ENCODE measurements at places on chromosomes 1 and 21.

GRCh38 chr1:84078108-84078841, 65.8 kb upstream of the PRKACB start:
- peak; percentile 26 for DNase-seq

DNA sequence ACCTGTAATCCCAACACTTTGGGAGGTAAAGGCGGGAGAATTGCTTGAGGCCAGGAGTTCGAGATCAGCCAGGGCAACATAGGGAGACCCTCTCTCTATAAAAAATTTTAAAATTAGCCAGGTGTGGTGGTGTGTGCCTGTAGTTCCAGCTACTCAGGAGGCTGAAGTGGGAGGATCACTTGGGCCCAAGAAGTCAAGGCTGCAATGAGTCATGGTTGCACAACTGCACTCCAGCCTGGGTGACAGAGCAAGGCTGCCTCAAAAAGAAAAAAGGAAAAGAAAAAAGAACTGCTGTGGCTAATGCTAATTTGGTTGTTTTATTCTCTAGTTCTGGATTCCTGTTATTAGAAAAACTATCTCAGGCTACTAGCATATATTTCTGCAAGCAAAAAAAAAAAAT, 29.8 kb downstream of the DBT start:
- DNase-seq, result no peak

DNA sequence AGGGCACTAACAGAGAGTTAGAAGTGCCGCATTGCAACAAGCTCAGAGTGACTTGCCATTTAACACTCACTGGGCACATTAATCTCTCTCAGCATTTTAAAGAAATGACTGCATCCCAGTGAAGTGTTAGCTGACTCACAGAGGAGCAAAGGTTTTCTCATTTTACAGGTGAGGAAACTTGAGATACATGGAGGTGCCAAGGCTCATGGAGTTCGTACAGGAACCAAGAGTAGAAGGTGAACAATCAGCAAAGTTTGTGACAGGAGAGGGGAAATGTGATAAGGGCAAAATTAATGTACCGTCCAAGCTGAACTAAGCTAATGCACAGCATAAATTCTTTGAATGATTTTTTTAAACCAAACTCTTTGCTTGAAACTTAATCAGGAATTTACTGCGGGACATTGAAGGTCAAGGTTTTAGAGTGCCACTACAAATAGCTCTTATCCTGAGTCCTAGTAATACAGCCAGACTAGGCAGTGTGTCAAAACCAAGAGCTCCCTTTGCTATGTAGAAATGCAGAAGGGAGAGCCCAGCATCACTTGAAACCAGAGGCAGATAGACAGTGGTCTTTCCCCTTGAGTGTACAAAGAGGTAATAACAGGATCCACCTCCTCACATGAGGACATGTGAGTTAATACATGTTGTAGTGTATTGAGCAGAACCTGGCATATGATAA, 22.4 kb upstream of the NTPCR start:
- no peak for DNase-seq

- DNase-seq, result no peak
These were observed 45.0 kb upstream of the FHAD1 start for GRCh38 chr1:15201849-15202551.

DNA sequence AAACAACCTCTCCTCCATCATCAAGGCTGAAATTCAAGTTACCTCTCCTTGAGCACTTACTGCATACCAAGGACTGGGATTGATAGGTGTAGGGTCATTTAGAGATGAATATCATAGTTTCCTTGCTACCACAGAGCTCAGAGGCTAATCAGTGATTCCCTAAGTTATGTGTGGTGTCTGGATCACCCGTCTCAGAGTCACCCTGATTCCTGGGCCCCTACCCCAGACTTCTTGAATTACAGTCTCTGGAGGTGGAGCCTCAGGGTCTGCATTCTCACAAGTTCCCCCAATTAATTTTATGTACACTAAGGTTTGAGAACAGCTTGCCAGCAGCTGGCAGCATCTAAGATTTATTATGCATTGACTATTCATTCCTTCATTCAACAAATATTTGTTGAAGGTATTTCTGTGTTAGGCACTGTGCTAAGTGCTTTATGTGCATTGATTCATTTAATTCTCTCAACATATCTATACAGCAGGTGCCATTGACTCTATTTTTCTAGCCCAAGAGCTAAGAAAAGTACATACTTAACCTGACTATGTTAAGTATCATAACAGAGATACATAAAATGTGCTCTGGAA, 182.9 kb upstream of the FGGY start:
- no peak for DNase-seq

GRCh38 chr1:11725616-11726015, 10.3 kb upstream of the AGTRAP start:
- no peak for DNase-seq

DNA sequence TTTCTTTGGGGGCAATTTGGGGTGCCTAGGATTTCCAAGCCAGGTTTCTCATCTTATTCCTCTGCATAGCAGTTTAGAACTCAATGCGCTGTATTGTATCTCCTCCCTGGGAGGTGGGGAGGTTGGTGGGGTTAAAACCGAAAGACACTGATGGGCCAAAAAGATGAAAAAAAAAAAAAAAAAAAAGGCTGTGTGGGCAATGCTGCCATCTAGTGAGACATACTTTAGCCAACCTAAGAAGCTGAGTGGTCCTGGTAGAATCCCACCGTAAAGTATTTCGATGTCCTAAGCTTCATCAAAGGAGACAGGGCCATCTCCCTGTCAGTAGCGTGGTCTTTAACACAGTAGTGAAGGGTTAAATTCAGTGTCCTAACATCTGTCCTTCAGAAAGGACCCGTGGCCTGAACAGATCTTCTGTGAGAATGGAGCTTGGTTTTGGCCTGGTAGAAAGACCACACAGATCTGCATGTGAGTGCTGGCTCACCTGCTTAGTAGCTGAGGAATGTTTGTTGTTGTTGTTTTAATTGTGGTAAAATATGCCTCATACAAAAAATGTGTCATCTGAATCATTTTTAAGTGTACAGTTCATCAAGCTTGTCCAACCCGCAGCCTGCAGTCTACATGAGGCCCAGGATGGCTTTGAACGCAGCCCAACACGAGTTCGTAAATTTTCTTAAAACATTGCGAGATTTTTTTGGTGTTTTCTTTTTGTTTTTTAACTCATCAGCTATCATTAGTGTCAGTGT, 226.2 kb downstream of the KIF26B start:
- DNase-seq, result no peak

Data from activated naive CD4-positive, alpha-beta T cell (primary cell).